ENCODE measurements at places on chromosomes 5 and 9.

GRCh38 chr5:101024299-101024698 is 121.2 kb upstream of the ST8SIA4 start:
- DNase-seq = no peak

DNA sequence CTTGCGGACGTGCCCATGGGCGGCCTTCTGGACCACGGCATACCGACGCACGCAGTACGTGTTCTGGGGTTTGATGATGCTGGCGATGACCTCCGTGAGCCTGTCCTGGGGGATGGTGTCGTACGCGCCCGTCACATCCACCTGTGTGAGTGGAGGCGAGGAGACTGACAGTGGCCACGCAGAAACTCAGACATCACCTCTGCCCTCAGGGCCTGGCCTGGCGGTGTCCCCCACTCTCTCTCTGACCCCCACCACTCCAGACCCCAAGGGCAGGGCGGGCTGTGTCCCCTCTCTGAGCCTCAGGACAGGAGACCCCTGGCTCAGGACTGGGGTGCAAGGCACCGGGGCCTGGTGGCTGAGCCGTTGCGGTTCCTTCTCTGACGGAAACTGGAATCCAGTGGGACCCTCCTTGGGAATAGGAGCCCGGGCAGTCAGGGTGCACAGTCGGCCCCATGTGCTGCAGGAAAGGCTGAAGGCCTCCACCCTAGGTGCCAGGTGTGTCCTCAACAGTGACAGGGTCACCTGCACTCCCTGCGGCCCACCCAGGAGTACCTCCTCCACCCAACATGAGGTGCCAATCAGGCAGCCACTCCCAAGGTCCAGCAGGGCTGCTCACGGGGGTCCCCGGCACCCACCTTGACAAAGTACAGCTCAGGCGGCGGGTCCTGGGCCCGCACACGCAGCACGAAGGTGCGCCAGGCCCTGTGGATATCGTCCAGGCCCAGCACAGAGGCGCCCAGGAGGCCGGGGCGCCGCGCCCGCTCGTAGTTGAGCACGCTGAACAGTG is 16.0 kb downstream of the TERT start:
- peak; percentile 26 for DNase-seq

DNA sequence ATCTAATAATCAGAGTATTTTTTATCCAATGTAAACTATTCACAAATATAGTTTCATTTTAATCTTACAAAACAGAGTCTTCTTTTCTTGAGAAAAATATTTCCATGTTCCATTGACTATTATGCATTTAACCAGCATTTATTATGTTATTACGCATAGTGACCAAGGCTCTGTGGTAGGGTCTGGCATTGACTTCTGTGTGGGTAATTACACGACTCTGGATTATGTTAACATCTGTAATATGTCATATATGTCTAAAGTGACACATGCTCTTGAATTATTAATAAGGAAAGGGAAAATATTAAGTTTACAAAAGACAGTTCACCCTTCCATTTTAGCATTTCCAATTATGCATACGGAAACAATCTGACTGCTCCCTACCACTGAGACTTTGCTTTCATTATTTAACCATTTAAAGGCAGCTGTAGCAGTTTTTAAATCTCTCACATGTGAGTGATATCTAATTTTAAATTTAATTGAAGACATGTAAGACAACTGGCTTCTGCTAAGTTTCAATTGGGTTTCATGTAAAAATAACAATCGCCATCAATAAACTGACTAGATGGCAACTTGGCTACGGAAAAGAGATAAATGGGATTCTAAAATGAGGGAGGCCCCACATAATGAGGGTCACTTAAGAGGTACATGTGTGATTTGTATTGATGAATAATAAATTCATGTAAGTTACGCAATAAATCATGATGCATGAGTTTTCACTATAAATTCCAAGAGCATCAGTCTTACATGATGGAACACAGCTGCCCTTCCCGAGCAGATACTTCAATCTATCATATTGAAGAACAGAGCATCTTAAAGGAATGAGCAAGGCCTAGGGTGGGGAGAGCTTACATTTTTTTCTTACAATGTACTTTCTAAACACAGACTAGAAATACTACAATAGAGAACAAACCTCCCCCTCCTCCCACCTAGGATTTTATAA is 1056.8 kb downstream of the MAT2B start:
- DNase-seq = no peak

GRCh38 chr9:128762671-128763449 is 8.9 kb downstream of the ZER1 start:
- no peak for DNase-seq

Data from left hindlimb (tissue), 1 donor.